GM23248 (cell line): ENCODE measurements at places on chromosomes 3 and 15. TPM values are rescaled to one million over a fixed set of nuclear protein-coding genes. Genes with fewer than 3 reads are reported as not detected.

GRCh38 chr3:152769523-152769922 is 65.4 kb upstream of the P2RY1 start:
- DNase-seq: peak; percentile 2

DNA sequence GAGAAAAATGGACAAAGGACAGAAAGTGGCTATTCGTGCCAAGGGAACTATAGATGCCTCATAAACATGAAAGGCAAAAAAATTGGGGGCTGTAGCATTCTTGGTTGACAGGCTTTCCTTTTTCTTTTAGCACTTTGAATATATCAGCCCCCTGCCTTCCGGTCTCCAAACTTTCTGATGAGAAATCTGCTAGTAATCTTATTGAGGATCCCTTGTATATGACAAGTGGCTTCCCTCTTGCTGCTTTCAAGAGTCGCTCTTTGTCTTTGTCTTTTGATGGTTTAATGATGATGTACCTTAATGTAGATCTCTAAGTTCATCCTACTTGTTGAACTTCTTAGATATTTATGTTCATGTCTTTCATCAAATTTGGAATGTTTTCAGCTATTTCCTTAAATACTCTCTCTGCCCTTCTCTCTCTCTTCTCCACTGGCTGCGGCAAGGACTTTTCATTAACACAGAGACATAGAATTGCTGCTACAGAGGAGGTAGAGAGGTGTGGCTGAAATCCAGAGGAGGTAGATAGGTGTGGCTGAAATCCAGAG is 59.4 kb upstream of the EPHB3 start:
- no peak for DNase-seq

- no peak for DNase-seq
Measured at GRCh38 chr15:90857883-90858443, 10.4 kb upstream of the FURIN start.

CAPN7 gene
- polyA plus RNA-seq: 21.3 and 22.7 TPM in 2 replicates

DNA sequence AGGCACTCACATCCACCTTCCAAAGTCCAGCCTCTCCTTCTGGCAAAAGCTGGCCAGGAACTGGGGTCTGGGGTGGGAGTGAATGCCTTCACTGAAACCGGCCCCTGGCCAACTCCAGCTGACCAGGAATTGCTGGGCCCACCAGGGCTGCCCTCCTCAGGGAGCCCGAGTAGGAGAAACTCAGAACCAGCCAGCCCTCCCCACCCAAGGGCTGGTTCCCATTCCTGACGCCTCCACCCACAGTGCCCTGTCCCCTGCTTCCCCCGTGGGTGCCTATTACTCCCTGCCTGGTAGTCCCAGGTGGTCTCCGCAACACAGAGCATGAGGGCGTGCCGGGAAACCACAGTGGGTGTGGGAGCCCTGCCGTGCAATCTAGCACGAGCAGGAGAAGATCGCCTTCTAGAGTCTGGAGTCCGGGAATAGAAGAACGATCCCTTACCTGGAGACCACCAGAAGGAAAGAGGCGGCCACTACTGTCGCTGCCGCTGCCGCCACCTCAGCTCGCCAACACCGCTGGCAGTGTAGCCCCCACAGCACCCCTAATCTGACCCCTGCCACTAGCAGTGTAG is 178.8 kb downstream of the POTEB3 start:
- no peak for DNase-seq

- DNase-seq: no peak
Measured at GRCh38 chr3:48118322-48118721, 69.9 kb downstream of the CDC25A start.
